ENCODE measurements at places on chromosomes 3 and 15. TPM values are rescaled to one million over a fixed set of nuclear protein-coding genes. Genes with fewer than 3 reads are reported as not detected.

- DNase-seq = no peak
Measured at GRCh38 chr15:91942720-91943394, 89.3 kb downstream of the SLCO3A1 start.

DNA sequence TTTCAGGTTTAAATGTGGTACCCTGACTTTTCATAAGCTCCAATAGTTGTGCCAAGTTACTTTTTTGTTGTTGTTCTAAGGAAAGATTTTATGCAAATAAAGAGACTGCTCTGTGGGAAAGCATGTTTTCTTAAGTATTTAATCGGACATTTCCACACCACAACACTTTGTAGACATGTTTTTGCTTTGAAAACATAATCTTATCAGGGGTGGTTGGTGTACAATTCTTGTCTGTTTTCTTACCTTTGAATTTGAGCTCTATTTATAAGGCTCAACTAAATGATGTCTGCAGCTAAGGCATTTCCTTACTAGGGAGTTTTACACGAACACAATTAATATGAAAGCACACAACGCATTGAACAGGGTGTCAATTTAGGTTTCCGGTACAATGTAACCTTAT, 81.5 kb upstream of the CDIN1 start:
- DNase-seq = no peak

DNA sequence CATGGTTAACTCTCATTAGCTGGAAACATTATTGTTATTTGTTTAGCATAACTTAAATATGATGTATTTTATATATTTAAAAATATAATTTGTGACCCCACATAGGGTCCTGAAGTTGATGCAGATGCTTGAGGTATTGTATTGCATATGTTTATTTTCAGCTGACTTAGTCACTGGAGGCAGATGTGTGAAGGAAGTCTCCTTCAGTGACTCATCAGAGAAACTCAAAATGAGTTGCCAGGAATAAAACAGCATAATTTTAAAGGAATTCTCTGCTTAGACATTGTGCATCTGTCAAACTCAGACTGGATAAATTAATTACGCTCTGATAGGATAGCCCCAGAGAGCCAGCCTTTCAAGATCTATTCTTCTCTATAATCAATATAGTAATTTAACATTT, 7.9 kb upstream of the OR4F6 start:
- DNase-seq = no peak

GRCh38 chr3:149657926-149658743, at the start of gene WWTR1:
Gene WWTR1 (minus strand): TSS chr3:149658025. CDS start chr3:149657306, 719 bp downstream.
- peak; percentile 24 for DNase-seq

- peak; percentile 55 for DNase-seq
Measured at GRCh38 chr3:194686816-194687637, 1.3 kb downstream of the FAM43A start.

DNA sequence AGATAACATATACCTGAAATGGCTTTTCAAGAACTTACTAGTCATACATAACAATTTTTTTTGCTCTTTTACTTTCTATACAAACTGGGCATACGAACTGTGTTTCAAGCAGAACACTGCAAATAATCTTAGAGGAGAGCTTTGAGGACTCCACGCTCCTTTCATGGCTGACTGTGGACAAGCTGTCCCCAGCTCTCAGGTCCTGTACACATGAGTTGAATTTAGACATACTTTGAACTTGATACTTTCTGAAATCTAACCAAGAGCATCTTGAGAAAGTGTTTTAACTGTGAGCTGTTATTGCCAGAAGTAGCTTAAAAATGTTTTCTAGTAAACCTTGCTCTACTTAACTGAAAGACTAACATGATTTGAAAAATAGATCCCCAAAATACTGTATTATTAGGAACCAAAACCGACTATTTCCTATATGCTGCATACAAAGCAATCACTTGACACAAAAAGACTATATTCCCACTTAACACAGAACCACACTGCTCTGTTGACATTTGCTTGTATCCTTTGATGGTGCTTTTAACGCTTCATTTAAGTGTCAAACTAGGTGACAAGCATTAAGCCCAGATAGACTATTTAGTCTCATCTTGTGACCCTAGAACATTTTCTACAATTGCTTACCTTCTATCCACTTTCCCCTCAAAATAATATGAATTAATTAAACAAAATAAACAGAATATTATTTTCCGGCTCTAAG, 755.8 kb downstream of the ROBO1 start:
- no peak for DNase-seq

DNA sequence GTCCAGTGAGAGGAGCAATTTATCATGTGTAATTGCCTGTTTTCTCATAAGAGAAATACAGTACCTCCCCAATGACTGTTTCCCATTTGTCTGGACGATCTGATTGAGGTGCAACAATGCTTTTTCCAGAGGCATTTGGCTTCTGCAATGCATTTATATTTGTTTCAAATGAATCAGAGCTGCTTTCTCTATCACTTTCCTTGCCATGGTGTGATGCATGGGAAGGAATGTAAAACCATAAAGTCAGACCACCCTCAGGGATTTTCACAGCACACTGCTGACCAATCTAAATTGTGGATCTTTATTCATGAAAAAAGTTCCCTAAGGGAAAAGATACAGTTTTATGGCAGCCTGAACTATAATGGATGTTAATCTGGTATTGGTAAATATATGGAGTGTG, 333.0 kb downstream of the ZNF385D start:
- no peak for DNase-seq

DNA sequence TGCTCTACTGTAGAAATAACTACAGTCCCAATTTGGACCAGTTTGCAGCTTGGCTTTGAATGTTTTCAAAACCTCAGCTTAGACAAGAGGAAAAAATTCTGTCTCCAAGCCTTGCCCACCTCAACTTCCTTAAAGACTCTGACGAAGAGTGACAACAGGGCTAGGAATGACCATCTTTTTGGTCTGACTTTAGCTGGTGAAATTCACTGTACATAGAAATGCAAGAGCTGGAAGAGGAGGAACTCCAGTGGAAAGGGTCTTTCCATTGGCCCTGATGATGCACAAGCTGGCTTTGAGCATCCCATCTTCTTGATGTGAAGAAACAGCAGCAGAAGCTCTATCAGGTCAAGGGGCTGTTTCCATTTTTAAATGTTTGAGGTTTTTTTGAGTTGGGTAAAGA, 22.7 kb upstream of the SH3BP5 start:
- DNase-seq = no peak

DNA sequence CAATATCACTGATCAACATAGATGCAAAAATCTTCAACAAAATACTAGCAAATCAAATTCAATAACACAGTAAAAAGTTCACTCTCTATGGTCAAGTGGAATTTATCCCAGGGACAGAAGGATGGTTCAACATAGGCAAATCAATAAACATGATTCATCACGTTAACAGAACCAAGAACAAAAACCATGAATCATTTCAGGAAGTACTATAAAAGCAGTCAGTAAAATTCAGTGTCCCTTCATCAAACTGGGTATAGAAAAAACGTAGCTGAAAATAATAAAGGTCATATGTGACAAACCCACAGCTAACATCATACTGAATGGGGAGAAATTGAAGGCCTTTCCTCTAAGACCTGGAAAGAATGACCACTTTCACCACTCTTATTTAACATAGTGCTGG, 172.1 kb downstream of the POLR2M start:
- DNase-seq = no peak

GRCh38 chr3:52798376-52798977, 3.9 kb downstream of the ITIH3 start:
- no peak for DNase-seq

DNA sequence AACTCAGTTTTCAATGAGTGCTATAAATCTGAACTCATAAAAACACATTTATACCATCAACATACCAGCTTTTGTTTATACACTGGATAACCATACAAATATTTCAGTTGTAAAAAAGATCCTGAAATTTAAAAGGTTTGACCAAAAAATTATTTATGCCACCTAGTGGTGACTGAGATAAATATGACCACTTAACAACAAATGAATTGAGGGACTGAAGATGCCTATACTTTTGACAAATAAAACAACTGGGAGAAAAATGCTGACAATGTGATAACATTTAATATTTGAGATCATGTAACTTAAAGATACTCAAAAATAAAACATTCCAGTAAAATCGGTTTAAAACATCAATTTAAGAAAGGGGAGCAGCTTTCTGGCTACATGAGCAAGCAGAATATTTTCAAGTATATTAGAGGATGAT, 30.4 kb downstream of the ATG3 start:
- DNase-seq = no peak

DNA sequence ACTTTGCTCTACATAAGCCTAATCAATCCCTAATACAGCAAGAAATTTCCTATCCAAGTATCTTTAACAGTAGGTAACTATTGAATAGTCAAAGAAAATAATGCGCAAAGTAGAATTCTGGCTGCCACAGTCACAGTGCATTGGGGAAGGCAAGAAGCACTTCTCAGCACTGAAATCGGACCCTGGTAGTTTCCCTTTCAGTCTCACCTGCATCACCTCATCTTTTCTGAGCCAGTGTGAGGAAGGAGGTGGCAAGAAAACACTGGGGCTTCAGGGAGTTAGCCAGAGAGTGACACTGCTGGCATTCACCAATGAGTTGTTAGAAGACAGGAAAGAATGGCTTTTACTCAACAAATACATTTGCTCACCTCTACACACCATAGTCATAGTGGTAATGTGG, 8.3 kb downstream of the TRIM42 start:
- DNase-seq = no peak

DNA sequence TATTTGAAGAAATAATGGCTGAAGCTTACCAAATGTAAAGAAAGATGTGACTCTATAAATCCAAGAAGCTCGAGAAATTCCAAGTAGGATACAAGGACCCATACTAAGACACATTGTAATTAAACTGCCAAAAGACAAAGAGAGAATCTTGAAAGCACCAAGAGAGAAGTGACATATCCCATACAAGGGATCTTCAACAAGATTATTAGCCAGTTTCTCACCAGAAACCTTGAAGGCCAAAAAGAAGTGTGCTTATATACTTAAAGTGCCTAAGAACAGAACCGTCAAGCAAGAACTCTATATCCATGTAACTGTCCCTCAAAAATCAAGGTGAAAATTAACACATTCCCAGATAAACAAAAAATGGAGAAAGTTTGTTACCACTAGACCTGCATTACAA, 220.5 kb downstream of the ADAMTS17 start:
- no peak for DNase-seq

Gene GPR27
- total RNA-seq = not detected

Gene RSRC1
- 44.8 TPM for total RNA-seq

Gene SLC6A11
- not detected for total RNA-seq

Gene SEMA3F
- total RNA-seq = not detected

Gene EPHA3
- total RNA-seq = not detected

Gene EPHA6
- not detected for total RNA-seq

Gene LSAMP
- total RNA-seq = 0.02 TPM

Gene ADGRG7
- total RNA-seq = not detected

Gene CLDN11
- total RNA-seq = 0.51 TPM

Gene RSL24D1
- total RNA-seq = 90.0 TPM

Gene SLC28A2
- total RNA-seq = not detected

Gene LRRC31
- not detected for total RNA-seq

Measured in activated B cell treated with CpG ODN at 0.5 μM for 24 hours (primary cell).